ENCODE measurements at places on chromosomes 16 and 17.

- DNase-seq: no peak
These were observed 31.6 kb upstream of the CDH15 start for GRCh38 chr16:89139907-89140361.

- DNase-seq: no peak
These were observed 11.8 kb downstream of the ALDH3A2 start for GRCh38 chr17:19660219-19660870.

DNA sequence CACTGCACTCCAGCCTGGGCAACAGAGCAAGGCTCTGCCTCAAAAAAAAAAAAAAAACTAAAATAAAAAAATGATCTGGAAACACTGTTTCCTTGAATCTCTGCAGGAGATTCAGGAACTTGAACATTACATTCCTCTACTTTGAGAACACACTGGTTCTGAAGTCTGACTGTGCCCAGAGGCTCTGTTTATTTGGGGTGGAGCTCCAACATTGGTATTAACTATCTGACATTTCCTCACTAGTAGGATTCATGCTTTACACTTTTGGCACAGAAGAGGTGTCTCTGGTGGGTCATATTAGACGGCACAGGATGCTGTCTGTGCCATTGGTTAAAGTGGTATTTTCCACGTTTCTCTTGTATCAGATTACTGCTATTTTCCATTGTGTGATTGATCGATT lies 10.4 kb downstream of the SULT1A2 start:
- no peak for DNase-seq

- no peak for DNase-seq
These were observed 18.3 kb upstream of the COPRS start for GRCh38 chr17:31877341-31877740.

GRCh38 chr17:43588121-43588520 lies 42.0 kb upstream of the ETV4 start:
- DNase-seq: no peak

DNA sequence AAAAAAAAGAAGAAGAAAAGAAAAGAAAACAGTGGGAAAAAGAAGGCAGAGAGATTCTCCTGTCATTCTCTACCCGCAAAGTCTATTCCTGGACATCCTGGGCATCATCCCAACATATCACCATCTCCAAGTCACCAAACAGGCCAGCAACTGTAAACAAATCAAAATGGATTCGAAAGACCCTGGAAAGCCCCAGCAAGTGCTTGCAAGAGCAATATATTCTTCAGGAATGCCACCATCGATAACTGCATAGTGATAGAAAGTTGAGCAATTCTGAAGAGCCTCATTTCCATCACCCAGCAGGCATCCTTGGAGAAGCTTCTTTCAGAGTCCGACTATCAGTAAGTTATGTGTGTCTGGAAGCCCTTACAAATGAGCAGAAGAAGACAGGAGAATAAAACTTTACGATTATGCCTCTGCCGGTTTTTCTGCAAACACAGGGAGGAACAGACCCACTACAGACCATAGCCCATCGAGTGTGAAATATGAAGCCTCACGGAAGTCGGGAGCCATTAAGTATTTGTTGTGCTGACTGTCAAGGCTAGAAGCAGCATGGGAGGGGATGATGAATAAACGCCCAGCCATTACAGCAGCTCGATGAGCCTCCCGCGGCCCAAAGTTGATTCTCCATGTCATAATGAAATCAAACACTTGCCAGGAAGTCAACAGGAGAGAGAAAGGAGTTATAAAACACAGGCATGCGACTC lies 64.5 kb upstream of the SEC14L1 start:
- no peak for DNase-seq

DNA sequence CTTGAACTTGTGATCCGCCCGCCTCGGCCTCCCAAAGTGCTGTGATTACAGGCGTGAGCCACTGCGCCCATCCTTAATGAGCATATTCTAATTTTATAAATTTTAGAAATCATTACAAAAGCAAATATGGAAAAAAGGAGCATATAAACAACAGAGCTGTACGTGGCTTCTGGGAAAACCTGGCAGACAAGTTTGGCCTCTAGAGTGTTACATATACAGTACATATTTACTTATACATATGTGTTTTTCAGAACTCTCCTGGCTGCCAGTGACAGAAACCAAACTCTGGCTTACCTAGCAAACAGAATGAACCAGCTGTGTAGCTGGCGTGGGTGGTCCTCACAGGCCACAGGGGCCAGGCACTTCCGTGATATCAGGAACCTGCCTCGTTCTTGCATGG lies 10.1 kb downstream of the DRC3 start:
- DNase-seq: no peak

DNA sequence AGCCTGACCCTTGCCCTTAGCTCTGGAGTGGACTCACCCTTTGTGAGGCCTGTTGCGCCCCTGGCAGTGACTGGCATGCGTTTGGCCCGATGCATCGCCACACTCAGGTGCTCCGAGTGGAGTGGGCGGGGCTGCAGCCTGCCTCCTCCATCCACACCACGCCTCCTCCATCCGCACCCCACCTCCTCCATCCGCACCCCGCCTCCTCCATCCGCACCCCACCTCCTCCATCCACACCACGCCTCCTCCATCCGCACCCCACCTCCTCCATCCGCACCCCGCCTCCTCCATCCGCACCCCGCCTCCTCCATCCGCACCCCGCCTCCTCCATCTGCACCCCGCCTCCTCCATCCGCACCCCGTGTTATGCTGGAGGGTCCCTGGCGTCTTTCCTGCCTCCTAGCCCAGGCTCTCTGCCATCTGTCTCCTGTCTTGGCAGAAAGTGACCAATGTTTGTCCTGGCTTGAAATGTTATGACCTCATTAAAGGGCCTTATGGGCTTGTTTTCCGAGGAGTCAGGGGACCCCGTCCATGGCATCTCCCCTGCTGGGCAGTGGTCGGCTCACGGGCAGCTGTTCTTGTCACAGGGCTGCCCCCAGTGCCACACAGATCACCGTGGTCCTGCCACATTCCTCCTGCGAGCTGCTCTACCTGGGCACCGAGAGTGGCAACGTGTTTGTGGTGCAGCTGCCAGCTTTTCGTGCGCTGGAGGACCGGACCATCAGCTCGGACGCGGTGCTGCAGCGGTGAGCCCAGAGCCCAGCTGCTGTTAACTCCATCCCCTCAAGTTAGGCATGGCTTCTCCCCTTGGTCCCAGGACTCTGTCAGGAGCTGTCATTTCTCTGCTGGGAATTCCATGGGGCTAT lies 28.7 kb upstream of the MYO15B start:
- no peak for DNase-seq
